Cardiac muscle cell (in vitro differentiated cells and primary cell): ENCODE measurements at places on chromosomes 11 and 22. TPM values are rescaled to one million over a fixed set of nuclear protein-coding genes. Genes with fewer than 3 reads are reported as not detected.

Gene MMP11
- total RNA-seq = 38.2 and 71.2 TPM in 2 replicates

Gene HEPN1
- total RNA-seq = not detected in 2 replicates

Gene TRIM34
- total RNA-seq = 0.81 and 2.4 TPM in 2 replicates

GRCh38 chr22:24894220-24894975 is 52.1 kb downstream of the LHFPL7 start:
- peak; percentile 17 for DNase-seq

Gene OR56A1
- total RNA-seq = 0.18 TPM in 1 of 2 replicates, not detected in the other

DNA sequence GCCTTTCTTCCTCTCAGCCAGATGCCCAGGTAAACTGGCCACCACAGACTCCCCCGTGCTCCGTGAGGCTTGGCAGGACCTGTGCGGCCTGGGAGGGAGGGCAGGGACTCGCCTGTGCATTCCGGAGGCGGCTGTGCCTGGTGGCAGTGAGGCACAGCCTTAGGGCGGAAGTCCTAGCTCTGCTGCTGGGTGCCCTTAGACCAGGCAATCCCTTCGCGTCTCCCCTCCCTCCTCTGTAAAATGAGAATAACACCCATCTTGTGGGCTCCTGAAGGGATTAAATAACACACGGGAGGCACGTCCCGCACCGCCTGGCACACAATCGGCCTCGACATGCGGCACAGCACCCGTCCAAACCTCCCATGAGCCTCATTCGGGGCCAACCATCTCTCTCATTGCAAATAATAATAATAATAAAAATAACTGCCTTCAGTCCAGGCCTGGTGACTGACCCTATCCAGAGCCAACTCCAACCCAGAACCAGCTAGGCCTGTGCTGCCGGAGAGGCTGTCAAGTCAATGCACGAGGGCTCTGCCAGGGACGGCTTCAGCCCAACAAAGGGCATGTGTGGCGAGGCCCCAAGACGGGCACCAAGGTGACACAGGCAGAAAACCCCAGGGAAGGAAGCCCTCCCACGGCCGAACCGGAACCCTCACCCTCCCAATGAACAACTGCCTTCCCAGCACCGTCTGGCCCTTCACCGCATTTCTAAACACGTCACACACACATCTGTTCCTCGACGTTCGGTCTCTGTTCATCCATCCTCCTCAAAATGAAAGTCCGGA is 8.2 kb downstream of the LTO1 start:
- DNase-seq = no peak

- no peak for DNase-seq
Observed at GRCh38 chr11:68997995-68998348, 15.1 kb downstream of the MRGPRF start.

DNA sequence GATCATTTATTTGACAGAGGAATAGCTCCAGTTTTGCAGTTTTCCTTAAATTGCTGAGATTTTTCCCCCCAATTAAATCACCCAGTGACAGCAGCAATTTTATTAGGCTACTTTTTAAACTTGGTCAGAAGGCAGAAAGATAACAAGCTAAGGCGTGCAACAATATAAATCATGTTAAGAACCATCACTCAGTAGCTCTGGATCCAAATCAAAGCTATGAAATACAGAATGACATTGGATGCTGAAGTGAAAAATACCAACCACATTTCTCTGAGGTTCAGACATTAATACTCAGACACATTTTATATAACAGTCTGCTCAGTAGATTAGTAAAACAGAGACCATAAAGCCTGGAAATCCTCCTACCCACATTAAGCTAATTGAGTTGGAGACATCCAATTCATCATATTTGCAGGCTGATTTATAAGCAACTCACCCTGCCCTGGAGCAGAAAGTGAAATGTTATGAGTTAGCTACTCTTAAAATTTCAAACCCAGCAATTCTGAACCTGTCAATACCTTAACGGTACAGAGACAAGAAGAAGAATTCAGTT is 1108.4 kb downstream of the DLG2 start:
- DNase-seq = no peak

Gene OR52I1
- not detected in 2 replicates for total RNA-seq

DNA sequence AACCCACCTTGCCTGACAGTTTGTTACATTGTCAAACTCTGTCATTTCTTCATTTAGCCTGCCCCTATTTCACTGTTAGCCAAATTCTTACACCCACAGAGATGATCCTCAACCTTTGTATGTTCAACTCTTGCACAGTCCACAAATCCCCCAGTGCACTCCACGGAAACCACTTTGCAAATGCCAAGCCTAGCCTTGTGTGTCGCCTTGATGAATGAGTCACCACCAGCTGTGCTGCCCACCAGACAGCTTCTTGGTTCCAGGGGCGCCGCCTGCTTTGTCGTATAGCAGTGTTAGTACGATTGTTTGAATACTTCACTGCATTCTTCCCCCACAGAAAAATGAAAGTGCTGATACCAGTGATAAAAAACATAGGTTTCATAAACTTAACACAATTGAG is 686.3 kb downstream of the NTM start:
- peak; percentile 81 for DNase-seq

DNA sequence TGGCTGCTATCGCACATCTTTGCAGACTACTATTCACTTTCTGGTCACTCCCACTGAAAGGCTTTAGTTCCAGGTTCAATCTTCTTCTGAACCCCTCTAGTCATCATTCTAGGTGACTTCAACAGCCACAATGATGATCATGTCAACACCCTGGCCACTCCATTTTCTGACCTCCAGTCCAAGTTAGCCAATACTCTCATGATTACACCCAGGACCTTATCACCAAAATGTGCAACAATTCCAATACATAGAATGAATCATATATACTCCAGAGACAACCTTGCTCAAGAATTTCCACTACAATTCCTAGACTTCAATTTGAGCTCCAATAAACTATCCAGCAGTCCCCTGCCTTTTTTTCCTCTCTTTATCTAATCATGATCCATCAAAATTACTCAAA is 70.7 kb downstream of the PAK1 start:
- DNase-seq = no peak

Gene MRGPRE
- total RNA-seq = not detected in 2 replicates

Gene VPREB1
- total RNA-seq = not detected in 2 replicates

GRCh38 chr11:75349521-75350116 is 1.8 kb downstream of the ARRB1 start:
- no peak for DNase-seq

DNA sequence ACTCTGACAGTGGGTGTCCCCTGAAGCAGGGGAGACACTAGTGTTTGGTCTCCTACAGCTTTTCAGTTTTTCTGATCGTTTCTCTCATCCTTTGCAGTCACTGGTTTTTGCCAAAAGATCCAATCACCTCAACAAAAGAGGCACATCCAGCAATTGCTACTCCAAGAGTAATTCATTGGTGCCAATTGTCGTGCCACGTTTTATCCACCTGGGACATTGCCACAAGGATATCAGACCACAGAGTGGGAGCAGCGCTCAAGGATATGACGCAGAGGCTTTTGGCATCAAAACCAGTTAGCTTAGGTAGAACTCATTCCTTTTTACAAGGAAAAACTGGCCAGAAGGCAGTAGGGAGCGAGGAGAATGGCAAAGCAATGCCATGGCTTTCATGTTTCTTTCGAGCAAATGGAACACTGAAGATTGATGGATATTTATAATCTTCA is 40.9 kb upstream of the BLID start:
- DNase-seq = peak; percentile 84

DNA sequence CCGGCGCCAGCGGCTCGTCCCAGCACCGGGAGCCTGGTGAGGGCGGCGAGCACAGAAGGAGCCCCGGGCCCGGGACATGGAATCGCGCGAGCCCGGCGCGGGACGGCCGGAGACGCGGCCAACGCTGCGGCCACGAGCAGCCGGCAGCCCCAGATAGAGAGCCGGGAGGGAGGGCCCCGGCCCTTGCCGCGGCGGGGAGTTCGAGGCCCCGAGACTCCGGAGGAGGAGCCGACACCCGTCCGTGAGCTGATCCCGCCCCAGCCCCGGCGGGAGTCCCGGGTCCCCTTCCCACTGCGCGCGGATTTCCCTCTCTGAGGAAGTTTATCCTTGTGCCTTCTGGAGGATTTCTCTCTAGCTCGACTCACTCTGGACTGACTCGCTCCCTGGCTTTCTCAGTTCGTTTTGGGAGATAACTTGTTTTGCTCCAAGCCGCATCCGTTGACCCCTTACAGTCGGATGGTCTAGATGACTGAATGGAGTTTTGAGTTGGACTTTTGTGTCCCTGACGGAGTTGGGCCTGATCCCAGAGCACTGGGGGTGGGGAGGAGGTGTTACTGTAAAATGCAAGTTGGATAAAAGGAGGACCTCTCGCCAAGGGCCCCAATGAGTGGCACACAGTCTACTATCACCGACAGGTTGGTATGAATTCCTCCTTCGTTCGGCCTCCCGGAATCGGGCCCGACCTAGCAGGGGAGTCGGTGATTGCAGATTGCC is 585 bp downstream of the ARHGEF12 start:
- no peak for DNase-seq

Gene RASL10A
- 3.6 and 4.1 TPM in 2 replicates for total RNA-seq

Gene LRRC32
- 15.9 and 21.8 TPM in 2 replicates for total RNA-seq

DNA sequence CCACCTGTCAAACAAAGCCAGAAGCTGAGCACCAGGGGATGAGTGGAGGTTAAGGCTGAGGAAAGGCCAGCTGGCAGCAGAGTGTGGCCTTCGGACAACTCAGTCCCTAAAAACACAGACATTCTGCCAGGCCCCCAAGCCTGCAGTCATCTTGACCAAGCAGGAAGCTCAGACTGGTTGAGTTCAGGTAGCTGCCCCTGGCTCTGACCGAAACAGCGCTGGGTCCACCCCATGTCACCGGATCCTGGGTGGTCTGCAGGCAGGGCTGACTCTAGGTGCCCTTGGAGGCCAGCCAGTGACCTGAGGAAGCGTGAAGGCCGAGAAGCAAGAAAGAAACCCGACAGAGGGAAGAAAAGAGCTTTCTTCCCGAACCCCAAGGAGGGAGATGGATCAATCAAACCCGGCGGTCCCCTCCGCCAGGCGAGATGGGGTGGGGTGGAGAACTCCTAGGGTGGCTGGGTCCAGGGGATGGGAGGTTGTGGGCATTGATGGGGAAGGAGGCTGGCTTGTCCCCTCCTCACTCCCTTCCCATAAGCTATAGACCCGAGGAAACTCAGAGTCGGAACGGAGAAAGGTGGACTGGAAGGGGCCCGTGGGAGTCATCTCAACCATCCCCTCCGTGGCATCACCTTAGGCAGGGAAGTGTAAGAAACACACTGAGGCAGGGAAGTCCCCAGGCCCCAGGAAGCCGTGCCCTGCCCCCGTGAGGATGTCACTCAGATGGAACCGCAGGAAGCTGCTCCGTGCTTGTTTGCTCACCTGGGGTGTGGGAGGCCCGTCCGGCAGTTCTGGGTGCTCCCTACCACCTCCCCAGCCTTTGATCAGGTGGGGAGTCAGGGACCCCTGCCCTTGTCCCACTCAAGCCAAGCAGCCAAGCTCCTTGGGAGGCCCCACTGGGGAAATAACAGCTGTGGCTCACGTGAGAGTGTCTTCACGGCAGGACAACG is 11.7 kb downstream of the CXCR5 start:
- DNase-seq = no peak

- DNase-seq = no peak
Observed at GRCh38 chr11:60457576-60457975, 1.9 kb downstream of the MS4A1 start.

GRCh38 chr22:48948575-48949170 is 879.0 kb downstream of the BRD1 start:
- no peak for DNase-seq

DNA sequence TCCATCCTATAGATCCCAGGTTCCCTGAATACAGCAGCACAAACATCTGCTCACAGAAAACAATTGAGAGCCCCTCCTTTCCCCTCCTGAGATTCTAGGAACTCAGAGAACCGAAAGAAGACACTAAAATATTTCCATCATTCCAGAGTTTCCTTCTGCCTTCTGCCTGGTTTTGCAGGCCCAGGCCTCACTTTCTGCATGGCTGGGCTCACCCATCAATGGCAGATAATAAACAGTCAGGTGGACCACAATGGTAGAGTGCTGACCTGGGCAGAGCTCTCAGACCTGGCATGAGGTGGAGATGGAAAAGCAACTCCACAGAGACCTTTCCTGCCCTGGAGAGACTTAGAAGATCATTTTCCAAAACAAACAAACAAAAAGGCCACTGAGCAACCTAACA is 389.1 kb downstream of the NXPE2 start:
- DNase-seq = no peak

DNA sequence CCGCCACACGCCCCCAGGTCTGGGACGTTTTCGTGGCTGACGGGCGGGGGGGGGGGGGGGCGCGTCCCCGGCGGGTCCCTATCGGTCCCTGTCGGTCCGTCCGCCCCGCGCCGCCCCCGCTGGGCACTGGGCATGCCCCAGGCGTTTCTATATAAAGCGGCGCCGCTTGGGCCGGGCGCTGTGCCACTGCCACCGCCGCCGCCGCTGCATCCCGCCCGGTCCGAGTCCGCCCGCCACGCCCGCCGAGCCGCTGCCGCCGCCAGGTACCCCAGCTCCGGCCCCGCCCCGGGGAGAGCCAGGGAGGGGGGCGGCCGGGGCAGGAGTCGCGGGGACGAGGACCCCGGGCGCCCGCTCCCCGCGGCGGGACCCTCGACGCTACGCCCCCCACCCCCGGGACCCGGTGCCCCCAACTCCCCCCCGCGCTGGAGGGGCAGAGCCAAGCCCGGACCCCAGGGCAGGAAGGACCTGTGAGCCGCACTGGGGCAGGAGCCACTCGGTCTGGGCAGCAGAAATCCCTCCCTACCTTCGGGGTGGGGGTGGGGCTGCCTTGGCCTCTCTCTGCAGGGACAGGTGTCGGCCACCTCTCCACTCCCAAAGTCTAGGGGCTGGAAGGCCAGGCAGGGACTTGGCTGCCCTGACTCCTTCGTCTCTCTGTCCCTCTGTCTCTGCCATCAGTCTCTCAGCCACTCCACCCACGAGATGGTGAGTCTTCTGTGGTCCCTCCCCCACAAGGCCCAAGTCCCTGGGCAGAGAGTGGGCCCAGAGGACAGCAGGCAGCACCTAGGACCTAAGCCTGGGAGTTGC is at the start of gene CARNS1:
Gene CARNS1 (plus strand): TSS at position 178 of the 804 bp plus-strand sequence. CDS start 522 bp downstream, at position 700.
- no peak for DNase-seq

DNA sequence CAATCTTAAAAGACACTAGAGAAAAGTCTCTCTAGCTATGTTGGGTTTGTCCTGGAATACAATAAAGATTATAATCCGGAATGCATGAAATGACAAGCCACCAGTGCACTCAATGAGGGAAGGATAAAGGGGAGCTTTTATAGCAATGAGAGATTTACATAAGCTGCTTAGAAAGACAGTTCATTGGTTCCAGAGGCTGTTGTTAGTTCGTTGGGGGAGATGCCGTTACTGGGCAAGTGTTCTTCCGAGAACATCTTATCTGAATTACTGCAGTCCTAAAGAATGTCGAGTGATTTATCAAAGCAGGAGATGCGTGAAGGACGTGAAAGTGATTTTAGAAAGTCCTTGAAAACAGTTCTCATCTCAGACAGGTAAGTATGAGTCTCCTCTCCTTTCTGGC is 33.6 kb downstream of the SYN3 start:
- DNase-seq = no peak

DNA sequence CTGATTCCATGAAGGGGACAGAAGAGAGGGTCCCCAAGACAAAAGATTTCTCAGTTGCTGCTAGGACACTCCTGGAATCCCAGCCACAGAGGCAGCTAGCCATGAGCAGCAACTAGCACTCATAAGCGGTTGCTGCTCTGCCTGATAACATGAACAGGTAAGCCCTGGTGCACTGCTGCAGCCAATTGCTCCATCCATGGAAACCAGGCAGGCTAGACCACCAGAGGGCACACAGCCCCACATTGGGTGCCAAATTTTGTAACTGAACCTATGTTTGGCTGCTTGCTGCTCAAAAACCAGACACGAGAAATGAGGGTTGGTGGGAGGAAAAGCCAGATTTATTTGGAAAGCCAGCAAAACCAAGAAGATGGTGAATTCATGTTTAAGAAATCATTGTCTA is 21.9 kb upstream of the QSER1 start:
- peak; percentile 16 for DNase-seq
